Cortex of kidney (tissue), 1 donor: ENCODE measurements at places on chromosomes 16 and 17.

- no peak for DNase-seq
These were observed 472.1 kb upstream of the C16orf82 start for GRCh38 chr16:26594666-26595065.

DNA sequence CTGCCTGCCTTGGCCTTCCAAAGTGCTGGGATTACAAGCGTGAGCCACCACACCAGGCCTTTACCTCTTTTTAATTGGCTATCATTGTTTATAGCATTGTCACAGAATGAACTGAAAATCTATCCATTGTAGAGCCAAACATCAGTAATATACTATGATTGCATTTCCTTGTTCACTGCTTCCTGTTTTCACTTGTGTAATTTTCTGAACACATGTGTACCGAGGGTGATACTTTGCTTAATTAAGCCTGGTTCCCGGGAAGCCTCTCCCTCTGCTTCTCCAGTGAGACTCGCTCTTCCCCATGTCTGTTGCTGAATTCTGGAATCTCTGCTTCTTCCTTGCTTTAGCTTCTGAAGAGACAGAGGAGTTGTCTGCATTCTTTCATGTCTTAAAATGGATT is 33.1 kb downstream of the POLR3E start:
- no peak for DNase-seq

GRCh38 chr16:3591436-3591803 is 14.2 kb upstream of the NLRC3 start:
- no peak for DNase-seq

DNA sequence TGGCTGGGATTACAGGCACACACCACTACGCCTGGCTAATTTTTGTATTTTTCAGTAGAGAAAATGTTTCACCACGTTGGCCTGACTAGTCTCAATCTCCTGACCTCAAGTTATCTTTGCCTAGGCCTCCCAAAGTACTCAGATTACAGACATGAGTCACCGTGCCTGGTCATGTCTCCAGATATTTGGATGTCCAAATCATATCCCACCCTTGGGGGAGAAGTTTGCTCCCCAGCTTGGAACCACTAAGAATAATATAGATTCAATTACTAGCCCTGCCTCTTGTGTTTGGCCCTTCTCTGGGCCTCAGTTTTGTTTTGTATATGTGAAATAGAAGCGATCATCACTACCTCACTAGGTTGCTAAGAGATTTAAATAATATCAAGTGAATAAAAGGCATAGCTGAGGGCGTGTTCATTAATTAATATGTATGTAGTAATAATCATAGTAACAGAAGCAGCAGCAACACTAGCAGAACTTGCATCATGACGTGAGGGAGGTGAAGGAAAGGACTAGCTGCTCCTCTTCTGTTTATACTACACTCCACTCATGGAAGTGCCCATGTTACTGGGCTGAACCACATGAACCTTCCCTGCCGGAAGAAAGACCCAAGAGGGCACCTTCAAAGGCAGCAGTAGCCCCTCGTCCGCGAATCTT is 253.6 kb upstream of the XYLT1 start:
- no peak for DNase-seq

DNA sequence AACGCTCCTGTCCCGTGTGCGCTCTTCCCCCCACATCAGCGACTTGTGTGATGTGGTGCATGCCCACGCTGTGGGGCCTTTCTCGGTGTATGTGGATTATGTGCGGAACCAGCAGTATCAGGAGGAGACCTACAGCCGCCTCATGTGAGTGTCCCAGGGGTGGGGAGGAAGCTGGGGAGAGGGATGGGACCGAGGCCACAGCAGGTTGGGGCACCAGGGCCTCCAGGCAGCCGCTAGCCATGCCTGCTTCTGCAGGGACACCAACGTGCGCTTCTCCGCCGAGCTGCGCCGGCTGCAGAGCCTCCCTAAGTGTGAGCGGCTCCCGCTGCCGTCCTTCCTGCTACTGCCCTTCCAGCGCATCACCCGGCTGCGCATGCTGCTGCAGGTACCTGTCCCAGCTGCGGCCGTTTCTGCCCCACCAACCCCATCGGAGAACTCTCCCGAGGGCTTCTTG is 5.8 kb downstream of the ARHGEF15 start:
- no peak for DNase-seq

- DNase-seq: no peak
These were observed 2.2 kb upstream of the GSDMA start for GRCh38 chr17:39960524-39961041.

- DNase-seq: no peak
These were observed 30.8 kb downstream of the CDIP1 start for GRCh38 chr16:4507588-4508345.

DNA sequence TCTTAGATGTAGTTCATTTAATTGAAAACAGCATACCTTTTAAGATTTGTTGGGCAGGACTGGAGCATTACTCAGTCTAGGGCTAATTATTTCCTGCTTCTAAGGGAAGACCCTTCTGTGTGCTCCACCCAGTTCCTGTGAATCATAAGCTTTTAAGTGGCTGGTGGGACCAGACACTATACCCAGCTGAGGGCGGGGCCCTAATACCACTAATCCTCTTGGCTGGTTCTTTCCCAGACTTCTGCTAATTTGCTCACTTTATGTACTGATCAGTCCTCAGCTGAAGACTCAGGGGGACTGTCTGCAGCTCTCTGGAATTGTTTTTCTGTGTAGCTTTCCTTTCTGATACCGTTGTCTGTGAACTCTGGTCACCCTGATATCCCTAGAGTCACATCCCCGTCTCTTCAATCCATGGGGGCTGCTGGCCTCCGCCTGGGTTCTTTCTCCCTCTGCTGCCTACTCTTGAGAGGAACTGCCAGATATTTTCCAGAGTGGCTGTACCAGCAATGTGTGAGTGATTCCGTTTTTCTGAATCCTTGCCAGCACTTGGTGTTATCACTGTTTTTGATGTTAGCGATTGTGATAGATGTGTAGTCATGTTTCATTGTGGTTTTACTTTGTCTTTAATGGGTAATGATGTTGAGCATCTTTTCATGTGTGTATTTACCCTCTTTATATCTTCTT is 35.1 kb downstream of the MFSD11 start:
- no peak for DNase-seq

DNA sequence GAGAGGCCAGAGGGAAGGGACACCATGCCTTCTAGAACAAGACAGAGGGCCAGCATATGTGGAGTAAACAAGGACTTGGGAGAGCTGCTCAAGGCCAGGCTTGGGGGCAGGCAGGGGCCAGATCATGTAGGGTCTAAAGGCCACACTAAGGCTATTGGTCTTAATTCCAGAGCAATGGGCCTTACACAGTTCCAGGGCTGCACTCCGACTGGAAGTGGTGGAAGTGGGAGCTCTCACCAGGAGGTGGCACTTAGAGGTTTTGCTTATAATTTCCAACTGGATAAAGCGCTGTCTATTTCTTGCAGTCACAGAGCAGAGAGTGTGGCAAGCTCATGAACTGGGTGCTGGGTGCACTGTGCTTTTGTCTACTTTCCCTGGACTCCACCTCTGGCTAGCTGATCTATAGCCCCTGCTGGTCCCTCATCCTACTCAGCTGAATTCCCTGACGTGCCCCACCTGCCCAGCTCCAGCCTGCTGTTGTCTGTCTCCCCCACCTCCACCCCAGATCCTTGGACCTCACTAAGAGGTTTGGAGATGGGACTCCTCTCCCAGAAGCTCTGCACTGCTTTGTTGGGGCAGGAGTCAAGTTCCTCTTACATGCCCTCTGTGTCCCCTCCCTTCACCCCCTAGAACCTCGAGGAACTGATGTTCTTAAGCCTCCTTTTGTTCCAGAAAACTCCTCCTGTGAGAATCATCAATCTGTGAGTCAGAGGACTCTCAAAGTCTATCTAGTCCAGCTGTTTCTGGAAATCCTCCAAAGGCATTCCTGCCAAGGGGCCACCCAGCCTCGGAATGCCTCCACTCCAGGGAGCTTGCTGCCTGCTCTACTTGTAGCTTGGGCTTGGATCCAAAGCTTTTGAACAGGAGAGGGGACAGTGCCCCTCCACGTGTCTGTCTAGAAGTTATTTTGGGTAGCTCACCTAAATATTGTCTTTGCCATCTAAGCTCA is 48.1 kb upstream of the KSR1 start:
- DNase-seq: no peak

DNA sequence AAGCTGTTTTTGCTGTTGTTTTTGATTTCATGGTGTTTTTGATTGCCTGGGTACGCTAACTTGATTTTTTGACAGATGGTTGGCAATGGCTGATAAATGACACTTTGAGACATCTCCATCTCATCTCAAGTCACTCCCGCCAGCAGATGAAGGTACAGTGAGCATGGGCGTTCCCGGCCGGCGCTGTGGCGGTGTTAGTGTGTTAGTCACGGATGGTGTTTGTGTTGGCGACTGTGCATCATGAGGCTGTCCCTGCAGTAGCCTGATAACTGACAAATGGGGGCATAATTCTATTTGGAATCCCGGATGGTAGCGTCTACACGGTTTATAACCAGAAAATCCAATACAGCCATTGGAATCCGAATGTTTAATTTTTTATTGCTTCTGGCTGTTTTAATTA is 81.6 kb upstream of the ZNF750 start:
- no peak for DNase-seq

DNA sequence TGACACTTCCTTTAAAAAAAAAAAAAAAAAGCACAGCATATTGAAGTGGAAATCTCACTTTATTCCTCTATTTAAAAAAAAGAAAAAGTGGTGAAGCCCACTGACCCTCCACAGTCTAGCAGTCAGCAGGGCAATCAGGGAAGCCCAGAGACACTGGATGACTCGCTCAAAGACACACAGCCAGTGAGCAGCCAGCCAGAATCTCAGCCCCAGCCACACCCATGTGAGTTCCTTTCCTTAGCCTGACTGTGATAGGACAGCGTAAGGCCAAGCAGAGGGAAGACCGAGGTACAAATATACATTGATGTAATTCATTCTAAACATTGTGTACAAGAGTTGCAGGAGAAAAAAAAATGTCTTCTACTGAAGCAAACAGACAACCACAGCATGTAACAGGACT is 22.5 kb downstream of the XPO6 start:
- no peak for DNase-seq

DNA sequence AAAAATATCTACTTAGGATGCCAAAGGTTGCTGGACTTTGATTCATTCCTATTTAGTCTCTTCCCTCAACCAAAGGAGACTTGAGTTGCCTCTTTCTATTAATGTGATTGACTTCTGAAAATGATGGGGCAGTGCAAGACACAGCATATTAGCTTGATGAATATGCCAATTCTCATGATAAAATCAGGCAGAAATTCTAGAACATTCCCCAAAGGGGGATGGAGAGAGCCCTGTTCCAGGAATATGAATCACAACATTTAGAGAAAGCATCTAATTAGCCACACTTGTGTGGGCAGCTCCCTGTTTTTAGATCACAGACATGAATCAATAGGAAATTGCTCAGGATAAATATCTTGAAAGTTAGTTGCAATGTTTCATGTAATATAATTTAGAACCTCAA is 584.0 kb upstream of the CDH8 start:
- no peak for DNase-seq

DNA sequence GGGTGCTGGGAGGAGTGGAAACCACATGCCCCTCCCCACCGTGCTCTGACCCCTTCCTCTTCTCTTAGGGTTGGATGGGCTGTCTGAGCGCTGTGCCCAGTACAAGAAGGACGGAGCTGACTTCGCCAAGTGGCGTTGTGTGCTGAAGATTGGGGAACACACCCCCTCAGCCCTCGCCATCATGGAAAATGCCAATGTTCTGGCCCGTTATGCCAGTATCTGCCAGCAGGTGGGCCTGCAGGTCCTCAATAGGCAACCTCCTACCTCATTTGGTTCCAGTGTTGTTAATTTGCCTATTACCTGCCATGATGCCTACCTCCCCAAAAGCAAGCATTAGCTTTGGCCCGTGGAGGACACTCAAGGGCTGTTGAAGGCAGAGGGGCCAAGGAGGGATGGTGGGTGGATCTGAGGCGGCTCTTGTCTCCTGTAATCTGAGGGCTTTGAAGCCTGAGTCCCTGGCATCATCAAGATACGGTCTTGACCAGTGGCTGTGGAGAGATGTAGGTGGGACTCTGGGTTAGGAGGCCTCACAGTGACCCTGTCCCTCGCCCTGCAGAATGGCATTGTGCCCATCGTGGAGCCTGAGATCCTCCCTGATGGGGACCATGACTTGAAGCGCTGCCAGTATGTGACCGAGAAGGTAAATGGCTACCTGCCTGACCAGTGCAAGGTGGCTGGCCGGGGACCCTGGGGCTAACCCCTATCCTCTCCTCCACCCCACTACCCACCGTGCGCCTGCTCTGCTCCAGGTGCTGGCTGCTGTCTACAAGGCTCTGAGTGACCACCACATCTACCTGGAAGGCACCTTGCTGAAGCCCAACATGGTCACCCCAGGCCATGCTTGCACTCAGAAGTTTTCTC is 3.4 kb downstream of the ALDOA start:
- DNase-seq: no peak

DNA sequence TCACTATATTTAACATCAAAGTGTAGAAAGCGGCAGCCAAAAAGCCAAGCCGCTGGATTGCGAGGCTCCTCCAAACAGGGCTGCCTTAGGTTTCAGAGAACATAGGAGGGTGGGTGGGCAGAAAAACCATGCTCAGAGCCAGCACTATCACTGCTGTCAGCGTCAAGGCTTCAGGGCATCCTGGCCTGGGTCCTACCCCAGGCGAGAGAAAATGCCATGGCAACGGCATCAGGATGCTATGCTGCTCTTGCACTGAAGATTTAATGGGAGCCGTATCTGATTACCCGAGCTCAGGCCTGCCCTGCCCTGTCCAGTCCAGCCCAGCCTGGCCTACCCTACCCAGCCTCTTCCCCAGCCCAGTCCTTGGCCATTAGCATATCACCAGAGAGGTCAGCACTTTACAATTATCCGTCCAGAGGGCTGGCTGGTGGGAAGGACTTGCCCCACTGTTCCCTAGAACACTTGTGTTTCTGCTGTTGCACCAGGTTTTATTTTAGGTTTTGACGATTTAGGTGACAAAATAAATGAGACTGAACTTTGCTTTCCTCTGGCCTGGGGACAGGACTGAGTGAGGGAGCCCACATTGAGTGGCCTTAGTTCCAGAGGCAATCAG is 61.1 kb downstream of the TOM1L2 start:
- no peak for DNase-seq

- DNase-seq: no peak
These were observed 8.0 kb upstream of the GNA13 start for GRCh38 chr17:65064452-65065019.
